ENCODE measurements at places on chromosomes 4 and X. TPM values are rescaled to one million over a fixed set of nuclear protein-coding genes. Genes with fewer than 3 reads are reported as not detected.

GPRASP3 gene
- total RNA-seq: 12.7 TPM

MGARP gene
- 3.0 TPM for total RNA-seq

SOX3 gene
- 0.32 TPM for total RNA-seq

MXRA5 gene
- 0.09 TPM for total RNA-seq

NELFA gene
- 71.4 TPM for total RNA-seq

EXOC1 gene
- total RNA-seq: 16.1 TPM

SSX4B gene
- total RNA-seq: not detected

DCHS2 gene
- 0.09 TPM for total RNA-seq

EFHC2 gene
- total RNA-seq: 6.5 TPM

PASD1 gene
- total RNA-seq: 0.18 TPM

SORCS2 gene
- total RNA-seq: 1.4 TPM

STPG2 gene
- total RNA-seq: 0.81 TPM

SPIN2A gene
- 0.51 TPM for total RNA-seq

HS3ST1 gene
- 0.35 TPM for total RNA-seq

UGT2B11 gene
- total RNA-seq: not detected

C4orf50 gene
- total RNA-seq: 0.15 TPM

BMPR1B gene
- total RNA-seq: 1.8 TPM

Data from cardiac muscle cell (in vitro differentiated cells and primary cell).